ENCODE measurements at places on chromosomes 7 and 10.

- DNase-seq, result no peak
Observed at GRCh38 chr7:17255926-17256325, 42.5 kb upstream of the AHR start.

- peak; percentile 71 for DNase-seq
Observed at GRCh38 chr10:79243181-79244067, 103.8 kb upstream of the PPIF start.

DNA sequence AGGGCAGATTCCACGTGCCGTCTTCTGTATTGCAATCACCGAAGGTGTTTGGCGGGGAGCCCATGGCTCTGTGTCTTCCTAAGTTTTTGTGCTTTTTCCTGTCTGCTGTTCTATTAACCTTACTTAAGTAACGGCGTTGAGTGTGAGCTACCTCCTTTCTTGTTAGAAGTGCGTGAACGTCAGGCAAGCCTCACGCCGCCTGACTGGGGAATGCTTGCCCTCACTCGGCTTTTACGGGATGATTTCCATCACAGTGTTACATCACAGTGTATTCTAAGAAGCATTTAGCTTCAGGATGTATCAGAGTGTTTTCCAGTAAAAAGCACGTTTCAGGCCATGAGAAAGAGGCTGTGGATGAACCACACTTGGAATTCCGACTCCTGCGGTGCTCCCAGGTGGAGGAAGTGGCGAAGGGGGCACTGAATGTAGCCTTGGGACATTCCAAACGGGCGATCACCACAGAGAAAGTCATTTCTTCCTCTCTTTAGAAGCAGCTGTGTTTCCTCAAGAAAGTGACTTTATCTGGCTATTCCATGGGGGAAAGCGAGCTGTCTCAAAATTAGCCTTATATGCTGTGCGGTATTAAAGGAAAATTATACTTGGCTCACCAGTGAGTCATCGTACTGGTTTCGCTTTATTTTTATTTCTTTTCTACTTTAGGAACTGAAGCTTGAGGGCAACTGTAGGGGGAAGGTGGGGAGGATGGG lies 290.7 kb downstream of the KLF6 start:
- no peak for DNase-seq

- DNase-seq, result no peak
Observed at GRCh38 chr7:117269417-117269816, 53.4 kb downstream of the WNT2 start.

DNA sequence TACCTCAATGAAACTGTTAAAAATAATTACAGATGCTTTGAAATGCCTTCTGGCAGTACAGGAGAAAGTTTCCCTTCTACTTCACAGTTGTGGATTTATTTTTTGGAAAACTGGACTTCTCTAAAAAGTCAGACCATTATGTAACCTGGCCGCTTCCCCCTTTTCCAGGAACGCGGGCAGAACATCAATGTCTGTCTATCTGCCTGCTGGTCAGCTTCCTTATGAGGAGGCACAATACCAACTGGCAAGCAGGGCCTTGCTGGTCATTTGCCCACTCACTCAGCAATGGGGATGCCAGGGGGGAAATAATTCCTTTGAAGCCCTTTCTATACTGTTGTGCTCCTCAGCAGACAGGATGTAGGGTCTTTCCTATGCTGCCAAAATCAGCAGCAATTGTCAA lies 22.5 kb upstream of the ADRB1 start:
- no peak for DNase-seq

DNA sequence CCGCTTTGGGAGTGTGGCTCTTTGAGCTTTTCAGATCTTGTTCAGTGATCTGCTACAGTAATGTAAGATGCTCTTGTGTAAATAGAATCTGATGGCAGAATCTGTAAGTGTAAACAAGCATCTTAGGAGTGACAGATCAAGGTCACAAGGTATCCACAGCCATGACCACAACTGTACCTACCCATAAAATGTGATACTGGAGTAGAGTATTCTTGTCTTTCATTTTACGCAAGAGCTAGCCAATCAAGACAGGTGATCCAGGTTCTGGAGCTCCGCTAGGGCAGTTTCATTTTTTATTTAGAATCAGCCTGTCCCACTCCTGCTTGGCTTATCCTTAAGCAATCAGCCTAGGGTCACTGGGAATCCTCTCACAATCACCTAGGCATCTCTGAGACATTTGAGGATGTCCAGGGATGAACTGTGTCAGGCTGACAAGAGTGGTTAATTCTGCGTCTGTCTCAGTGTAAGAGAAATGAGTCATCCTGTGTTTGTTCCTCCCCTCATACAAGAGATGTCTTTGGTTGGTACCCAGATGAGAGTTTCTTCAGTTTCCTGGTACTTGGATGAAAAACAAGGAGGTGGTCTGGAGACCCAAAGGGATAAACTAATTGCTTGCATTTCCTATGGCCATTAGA lies 13.6 kb downstream of the ZNF138 start:
- no peak for DNase-seq

DNA sequence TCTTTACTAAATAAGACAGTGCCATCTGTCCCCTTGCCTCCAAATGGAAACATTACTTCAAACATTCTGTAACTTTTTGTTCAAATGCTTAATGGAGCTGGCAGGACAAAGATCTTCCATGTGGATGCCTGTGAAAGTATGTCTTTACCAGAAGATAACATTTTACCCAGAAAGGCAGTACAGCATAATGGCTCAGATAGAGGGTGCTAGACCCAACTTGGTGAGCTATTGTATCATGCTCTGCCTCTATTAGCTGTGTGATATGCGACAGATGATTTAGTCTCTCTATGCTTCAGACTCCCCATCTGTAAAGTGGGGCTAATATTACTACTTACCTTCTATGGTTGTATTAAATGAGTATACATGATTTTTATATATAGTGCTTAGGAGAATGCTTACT lies 8.8 kb upstream of the SMKR1 start:
- DNase-seq, result no peak

- no peak for DNase-seq
Observed at GRCh38 chr10:30493609-30494530, 59.9 kb downstream of the MAP3K8 start.

- no peak for DNase-seq
Observed at GRCh38 chr7:90841759-90842429, 245.8 kb downstream of the CDK14 start.

GRCh38 chr10:55742487-55742886 lies 618.6 kb downstream of the ZWINT start:
- no peak for DNase-seq

GRCh38 chr7:108034586-108034985 lies 31.6 kb upstream of the LAMB1 start:
- DNase-seq, result no peak

- no peak for DNase-seq
Observed at GRCh38 chr10:71272056-71272771, 46.8 kb upstream of the SLC29A3 start.

GRCh38 chr10:21031232-21031795 lies 134.2 kb upstream of the NEBL start:
- DNase-seq, result no peak

GRCh38 chr10:100506596-100507356 lies 12.9 kb downstream of the SEC31B start:
- no peak for DNase-seq

DNA sequence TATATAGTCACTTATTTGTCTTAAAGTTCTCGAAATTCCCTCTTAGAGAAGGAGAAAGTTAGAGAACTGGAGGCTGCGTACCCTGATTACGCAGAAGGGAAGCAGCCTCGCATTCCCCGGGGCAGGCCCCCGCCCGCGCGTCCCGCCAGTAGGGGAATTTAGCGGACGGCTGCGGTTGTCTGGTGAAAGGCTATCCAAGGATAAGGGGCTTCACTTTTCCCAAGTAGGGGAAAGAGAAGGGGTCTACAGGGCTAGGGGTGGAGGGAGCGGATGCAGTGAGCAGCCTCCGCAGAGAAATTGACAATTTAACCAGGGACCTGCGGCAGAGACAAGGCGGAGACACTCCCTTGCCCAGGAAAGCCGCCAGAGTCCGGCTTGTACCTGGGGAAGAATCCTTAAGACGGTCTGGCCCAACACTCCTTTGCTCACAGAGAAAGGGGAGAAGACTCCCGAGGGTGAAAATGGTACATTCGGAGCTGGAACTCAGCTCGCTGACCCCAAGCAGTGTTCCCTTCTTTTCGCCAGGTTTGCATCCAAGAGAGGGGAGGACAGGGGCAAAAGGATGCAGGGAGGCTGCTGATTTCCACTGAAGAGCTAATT lies 994 bp upstream of the MAGI2 start:
- no peak for DNase-seq

- no peak for DNase-seq
Observed at GRCh38 chr7:209416-209815, 17.0 kb downstream of the FAM20C start.

GRCh38 chr10:52284416-52285013 lies 29.6 kb upstream of the DKK1 start:
- DNase-seq, result no peak

DNA sequence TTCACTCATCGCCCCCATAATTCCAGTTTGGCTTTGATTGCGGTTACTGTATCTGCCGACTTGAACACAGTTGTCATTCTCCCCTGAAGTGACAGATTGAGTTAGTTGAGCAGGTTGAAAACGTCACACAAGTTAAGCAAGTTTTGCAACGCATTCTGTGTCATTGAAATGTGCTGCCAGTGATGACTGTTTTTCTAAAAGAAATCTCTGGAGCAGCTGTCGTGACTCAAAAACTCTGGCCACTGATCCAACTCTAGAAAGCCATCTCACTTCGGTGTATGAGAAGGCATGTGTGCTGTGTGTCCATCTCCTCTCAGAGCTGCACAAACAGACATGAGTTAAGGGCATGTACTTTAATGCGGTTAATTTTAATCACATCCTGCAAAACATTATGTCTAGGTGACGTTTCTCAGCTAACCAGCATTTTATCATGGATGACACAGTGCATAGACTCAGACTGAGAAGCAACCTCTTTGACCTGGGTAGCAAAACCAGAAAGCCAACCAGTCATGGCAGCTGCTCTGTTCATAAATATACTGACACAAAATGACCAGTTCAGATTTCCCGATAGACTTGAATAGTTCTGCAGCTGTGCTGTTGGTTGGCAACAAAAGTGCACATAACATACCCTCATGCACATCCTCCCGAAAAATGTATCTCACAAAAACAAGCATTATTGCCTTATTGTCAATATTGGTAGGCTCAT lies 69.3 kb downstream of the CSTF2T start:
- no peak for DNase-seq

DNA sequence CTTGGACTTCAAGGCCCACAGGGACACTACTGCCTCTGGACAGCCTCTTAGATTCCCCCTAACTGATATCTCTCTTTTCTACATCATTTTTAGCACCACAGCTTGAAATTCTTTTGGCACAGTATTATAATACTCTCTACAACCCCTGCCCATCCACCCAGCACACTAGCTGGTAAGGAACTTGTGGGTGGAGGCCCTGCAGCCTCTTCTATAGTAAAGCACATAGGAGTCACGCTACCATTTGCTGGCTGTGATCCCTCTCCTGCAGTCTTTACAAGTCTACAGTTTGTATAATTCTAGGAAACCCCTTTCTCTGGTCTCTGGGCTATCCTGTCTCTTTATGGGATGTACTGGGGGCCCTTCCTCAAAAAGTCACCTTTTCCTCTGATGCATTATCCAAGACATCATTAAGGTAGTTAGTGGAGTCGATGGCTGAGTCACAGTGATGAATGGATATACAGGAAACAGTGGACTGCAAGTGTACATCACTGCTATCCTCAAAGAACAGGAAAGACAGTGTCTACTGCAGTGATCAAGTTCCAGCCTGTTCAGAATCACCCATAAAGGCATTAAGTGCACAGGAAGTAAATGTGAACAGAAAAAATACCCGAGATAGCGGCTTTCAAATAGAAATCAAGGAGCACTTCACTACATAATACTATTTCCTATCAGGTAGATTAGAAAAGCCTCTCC lies 54.4 kb downstream of the STK17A start:
- DNase-seq, result no peak

- no peak for DNase-seq
Observed at GRCh38 chr10:60572511-60573194, 183.0 kb upstream of the ANK3 start.

- no peak for DNase-seq
Observed at GRCh38 chr10:6162589-6163356, 40.0 kb upstream of the PFKFB3 start.

GRCh38 chr7:32293833-32294232 lies 196.3 kb downstream of the LSM5 start:
- DNase-seq, result no peak

All from activated CD4-positive, CD25-positive, alpha-beta regulatory T cell treated with anti-CD3 and anti-CD28 coated beads, Interleukin-2, amount 50 U/mL, for 72 hours (primary cell).